HT1080 (cell line): ENCODE measurements at places on chromosomes 4 and X.

DNA sequence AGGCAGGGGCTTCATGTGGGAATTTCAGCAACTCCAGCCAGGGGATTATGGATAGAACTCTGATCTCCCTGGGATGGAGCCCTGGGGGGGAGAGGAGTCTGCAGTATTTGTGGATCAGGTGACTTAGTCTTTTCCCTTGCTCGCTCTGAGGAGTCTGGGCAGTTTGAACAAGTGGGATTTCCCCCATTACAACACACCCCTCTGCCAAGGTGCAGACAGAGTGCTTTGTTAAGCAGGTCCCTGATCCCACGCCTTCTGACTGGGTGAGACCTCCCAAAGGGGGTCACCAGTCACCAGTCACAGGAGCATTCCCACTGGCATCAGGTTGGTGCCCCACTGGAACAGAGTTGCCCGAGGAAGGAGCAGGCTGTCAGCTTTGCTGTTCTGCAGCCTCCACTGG, 123.9 kb downstream of the LHFPL1 start:
- DNase-seq: no peak

DNA sequence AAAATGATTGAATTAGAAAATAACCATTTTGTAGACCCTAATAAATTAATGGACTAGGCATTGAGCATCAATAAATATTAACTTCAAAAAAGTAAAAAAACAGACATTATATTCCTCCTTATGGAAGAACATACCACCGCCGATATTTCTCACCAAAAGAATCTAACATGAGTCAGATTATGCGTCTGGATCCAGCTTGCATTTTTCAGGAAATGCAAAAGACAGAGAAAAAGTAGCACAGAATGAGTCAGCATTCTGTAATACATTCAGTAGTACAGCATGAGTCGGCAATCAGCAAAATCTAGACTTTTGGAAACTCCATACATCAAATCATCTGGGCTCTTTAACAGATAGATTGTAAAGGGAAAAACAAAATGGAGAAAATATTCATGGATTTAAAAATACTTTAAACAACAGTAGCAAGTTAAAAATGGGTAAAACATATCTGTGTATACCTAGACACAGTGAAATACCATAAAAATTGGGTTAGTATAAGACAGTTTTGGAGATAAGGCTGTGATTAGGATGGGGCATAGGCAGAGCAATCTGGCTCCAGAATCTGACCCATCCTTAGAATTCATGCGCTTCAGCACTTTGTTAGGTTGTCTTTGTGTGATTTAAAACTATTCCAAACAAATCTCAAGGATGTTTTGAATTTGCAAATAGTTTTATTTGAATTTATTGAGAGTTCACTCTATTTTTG, 633.0 kb upstream of the FAM241A start:
- DNase-seq: peak; percentile 82

- DNase-seq: peak; percentile 35
These were observed at the start of gene RBM47 for GRCh38 chr4:40629401-40630334. RBM47 (minus strand) TSS chr4:40629864; CDS start chr4:40438893, 190,971 bp downstream.

DNA sequence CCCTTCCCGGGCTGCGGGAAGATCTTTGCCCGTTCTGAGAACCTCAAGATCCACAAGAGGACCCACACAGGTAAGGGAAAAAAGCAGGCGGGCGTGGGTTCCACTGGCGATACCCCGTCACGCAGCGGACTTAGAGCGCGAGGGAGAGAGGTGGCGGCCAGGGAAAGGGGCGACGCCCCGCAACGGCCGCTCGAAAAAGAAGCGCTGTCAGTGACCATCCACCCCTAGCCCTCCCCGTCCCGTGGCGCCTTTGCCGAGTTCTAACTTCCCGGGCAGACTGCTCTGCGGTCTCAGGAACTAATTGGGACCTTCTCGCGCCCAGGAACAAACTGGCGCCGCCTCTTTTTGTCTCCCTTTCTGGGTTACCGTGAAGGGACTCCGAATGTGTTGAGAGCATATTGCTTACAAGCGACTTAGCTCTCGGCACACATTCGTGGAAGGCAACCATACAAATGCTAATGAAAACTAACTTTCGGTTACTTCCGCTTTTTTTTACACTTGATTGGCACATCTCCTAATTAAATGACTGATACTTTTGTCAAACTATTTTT, 1.8 kb downstream of the ZIC3 start:
- no peak for DNase-seq

GRCh38 chrX:24151513-24151912, 2.0 kb downstream of the ZFX start:
- no peak for DNase-seq

DNA sequence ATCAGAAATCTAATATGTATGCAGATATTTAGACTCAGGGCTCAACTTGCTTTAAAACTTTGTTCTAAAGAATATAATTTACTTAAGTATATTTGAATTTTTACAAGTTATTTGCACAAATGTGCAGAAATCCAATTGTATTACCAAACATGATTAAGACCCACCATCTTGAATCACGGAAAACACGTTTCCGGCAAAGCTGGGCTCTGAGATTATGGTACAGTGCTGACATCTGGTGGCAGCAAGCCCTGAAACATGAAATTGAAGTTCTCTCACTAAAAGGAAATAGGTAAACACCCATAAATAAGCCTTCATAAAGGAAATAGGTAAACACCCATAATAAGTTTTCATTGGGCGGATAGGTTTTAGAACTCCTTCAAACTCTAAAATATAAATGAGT, 98.3 kb upstream of the MAOA start:
- DNase-seq: peak; percentile 10

DNA sequence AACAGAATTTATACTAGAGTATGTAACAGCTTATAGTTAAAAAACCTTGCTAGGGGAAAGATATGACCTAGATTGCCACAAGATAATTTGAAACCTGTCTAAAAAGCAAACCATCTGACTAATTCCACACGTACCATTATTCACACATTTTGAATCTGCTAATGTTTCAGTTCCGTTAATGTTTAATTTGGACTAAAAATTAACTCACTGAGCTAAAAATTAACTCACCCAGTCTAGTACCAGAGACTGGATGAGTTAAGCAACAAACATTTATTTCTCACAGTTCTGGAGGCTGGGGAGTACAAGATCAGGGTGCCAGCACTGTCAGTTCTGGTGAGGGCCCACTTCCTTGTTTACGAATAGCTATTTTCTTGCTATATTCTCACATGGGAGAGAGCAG, 231.5 kb upstream of the DIAPH2 start:
- DNase-seq: no peak
